ENCODE measurements at places on chromosomes 3 and 15.

- DNase-seq: no peak
Measured at GRCh38 chr3:115330430-115330829, 183.3 kb upstream of the ZBTB20 start.

DNA sequence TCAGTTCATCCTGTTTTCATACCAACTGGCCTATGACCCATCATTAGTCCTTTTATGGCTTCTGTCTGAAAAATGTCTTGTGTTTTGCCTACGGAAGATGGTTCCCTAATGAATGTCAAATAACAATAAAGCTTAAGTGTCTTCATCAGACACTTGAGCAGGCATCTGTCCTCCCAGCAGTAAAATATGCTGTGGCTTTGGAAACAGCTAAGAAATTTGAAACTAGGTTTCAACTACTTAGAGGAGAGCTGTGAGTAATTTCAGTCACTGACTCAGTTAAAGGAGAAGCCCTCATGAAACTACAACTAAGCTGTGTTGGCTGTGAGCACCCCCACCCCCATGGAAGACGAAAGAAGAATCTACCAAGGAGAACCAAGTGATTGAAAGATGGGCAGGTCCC is 409.4 kb upstream of the PPP2R3A start:
- no peak for DNase-seq

DNA sequence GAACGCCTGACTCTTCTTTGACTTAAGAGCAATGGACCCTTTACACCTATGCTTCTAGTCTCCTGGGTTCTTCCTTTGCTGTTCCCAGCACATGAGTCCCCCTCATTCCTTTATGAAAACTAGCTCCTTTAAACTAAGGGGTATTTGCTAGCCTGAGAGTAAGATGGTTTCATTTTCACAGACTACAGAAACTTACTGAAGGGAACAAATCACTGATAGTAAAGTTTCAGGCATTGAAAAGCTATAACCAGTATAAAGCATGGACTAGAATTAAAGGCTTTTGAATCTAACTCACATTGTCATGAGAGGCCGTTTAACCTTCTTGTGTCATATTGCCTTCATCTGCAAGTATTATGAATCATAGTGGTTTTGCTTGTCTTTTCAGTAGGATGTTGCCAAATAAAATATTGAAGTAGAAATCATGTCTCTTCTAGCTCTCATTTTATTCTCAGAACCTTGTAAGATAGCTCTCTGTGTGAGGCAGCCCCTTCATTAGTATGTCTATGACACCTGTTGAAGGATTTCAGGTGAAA is 765.9 kb downstream of the NR2F2 start:
- no peak for DNase-seq

DNA sequence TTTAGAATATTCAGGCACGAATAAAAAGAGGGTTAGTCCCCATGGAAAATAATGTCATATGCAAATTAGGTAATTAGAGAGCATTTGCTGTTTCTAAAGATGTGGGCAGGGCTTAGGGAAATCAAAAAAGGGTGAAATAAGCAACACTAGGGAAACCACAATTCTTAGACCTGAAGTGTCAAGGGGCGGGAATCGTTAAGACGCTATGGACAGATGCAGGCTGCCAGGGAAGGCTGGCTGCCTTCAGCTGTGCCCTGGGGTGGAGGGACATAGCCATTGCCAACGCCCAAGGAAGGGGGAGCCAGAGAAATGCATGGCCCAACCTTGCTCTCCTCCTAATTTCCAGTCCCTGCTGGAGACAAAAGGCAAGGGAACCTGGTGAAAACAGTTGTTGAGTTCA is 141.7 kb upstream of the PROK2 start:
- no peak for DNase-seq

DNA sequence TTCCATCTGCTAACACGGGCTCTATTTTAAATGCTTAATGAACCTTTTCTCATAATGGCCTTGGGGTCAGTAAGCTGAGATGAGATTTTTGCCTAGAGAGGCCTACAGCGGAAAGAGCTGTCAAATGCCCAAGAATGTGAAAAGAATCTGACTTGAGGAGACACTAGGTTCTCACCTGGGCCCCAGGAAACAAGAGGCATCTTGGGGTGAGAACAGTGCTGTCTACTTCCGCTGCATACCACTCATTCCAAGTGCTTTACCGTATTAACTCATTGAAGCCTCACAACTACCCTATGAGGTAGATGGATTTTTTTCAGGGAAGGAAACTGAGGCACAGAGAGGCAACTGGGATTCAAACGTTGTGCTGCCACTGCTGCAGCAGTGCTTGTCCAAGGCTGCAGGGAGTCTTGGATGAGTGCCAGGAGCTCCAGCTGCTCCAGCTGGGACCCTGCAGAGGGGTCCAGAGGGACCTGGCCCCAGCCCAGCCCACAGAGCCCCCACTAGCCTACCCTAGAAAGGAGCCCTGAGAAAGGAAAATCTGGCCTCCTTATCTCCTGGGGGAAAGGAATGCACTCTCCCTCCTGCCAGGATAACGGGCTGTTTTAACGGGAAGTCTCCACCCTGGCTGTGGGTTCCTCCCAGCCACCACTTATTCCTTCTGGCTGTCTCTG is 68.4 kb downstream of the SLC12A8 start:
- no peak for DNase-seq

- no peak for DNase-seq
Measured at GRCh38 chr3:116863822-116864589, 154.4 kb downstream of the TUSC7 start.

DNA sequence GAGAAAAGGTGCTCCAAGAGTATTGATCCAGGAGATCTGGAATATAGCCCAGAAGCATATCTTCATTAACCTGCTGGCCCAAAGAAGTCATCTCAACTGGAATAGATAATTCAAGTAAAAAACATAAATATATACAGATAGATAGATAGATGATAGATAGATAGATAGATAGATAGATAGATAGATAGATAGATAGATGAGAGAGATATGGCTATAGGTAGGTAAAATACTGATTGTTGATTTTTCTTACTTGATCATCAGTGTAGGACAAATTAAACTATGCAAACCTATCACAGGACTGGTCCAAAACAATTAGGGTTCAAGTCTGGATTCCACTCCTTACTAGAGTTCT is 83.6 kb downstream of the TNIK start:
- no peak for DNase-seq

DNA sequence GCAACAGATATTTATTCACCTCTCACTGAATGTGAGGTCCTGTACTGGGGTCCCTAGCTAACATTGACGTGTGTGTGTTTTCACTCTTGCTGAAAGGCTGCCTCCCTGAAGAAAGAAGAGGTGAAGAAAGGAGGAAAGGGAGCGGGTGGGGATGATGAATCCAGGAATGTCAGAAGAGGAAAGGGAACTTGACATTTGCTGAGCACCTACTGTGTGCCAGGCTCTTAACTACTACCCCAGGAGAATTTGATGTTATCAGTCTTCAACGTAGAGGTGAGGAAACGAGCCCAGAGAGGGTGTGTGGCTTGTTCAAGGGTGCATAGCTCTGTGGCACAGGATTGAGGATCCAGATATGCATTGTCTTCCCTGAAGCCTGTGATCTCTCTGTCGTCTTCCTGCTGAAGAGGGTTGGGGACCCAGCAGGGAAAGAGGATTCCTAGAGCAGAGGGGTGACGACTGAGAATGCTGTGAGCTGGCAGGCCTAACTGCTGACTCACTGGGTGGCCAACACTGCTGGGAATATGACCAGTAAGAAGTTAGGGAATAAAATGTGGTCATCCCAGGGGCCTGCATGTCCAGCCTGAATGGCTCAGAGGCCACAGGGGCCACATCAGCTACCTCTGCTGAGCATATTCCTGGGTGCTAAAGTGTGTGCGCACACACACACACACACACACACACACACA is 6.6 kb upstream of the ATP2B2 start:
- no peak for DNase-seq

- peak; percentile 34 for DNase-seq
Measured at GRCh38 chr15:51793521-51794305, 35.7 kb upstream of the TMOD3 start.

GRCh38 chr15:77753281-77753873 is 120.7 kb upstream of the LINGO1 start:
- DNase-seq: no peak

- no peak for DNase-seq
Measured at GRCh38 chr3:3689601-3690375, 109.4 kb upstream of the LRRN1 start.

DNA sequence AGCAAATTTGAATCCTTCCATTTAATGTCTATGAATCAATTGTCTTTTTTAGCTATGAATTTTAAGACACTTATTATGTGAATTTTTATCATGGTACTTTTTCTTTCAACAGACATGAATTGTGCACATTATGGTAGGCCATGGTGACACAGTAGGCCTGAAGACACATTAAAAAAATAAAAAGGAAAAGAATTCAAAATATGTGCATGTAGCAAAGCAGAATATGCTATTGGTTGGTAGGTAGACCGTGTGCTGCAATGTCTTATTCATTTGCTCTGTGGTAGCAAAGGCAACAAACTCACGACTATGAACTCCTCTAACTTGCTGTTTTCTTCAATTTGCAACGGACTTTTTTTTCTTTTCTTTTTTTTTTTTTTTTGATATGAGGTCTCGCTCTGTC is 50.0 kb upstream of the EPHA3 start:
- DNase-seq: no peak

GRCh38 chr3:76965122-76965725 is 74.7 kb upstream of the ROBO2 start:
- no peak for DNase-seq

DNA sequence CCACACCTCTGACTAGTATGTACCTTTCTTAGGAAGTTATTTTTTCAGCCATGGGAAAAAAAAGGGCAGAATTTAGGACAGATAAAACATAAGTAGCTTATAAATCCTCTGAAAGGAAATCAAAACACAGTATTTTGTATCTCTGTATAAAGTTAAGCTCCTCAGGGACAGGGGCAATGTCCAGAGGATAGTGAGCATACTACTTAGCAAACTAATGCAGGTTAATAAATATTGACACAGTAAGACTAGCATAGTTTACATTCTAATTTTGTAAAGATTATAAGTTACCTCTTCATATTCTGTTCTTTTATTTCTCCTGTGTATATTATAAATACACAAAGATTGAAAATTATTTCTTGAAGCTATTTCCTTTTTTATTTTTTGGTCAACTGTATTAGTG is 2.1 kb downstream of the UBE3A start:
- no peak for DNase-seq

DNA sequence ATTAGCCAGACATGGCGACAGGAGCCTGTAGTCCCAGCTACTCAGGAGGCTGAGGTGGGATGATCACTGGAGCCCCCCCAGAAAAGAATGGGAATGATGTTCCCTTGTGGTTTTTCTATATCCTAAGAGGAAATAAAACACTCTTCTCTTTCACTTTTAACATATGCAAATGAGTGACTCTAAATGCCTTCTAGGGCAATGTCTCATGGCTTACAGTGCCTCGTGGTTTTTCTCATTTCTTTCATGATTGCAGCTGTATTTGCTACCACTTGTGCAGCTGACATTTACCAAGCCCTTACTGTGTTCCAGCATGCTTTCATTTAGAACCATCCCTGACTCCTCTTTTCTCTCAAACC is 26.4 kb downstream of the STOML1 start:
- DNase-seq: no peak

DNA sequence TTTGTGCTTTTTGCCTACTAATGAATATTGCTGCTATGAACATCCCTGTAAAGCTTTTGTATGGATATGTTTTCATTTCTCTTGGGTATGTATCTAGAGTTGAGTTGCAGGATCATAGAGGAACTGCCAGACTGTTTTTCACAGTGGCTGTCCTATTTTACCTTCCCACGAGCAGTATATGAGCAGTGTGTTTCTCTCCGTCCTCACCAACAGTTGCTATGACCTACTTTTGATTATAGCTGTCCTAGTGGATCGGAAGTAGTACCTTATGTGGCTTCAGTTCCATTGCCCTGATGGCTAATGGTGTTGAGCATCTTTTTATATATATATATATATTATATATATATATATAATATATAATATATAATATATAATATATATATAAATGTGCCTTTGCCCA is 25.2 kb downstream of the CDAN1 start:
- no peak for DNase-seq

GRCh38 chr3:27633224-27633545 is 88.9 kb downstream of the EOMES start:
- no peak for DNase-seq

DNA sequence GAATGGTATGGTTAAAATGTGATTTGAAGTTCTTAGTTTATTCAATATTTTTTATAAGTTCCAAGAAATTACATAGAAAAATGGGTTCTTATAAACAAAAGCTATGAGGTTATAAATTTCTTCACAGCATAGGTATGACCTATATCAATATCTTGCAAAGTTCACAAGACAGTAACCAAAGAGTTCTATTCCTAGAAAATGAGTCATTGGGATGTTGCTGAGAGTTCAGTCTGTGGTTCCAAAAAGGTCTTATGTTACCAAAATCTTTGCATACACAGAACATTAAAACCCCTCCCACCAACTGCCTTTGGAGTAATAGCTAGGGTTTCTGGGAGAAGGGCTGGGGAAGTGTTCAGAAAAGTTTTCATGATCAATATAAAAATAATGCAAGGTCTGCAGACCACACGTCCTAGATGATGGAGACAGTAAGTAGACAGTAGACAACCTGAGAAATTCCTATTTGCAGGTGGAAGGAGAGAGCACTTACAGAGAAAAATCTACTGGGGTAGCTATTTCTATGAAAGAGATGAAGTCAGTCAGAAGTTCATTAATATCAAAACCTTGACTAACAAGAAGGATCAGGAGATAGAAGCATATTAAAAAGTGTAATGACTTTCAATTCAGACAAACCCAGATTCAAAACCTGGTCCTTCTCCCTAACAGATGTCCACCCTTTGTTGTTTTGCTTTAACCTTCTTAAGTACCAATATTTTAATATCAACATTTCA is 279.3 kb downstream of the KCNH8 start:
- no peak for DNase-seq

DNA sequence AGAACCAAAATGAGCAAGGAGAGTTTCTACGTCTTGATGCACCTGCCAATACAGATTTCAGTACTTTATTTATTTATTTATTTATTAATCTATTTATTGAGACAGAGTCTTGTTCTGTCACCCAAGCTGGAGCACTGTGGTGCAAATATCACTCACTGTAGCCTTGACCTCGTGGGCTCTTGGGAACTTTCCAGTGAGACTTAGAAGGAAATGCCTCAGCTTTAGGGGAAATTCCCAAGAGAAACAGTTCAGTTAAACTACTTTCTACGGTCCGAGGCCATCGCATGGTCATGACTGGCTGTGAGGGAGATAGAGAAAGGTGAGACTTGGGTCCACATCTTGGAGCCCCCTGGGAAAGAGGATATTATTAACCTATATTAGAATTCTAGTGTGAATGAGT is 47.0 kb upstream of the HERC1 start:
- DNase-seq: no peak

Measured in left hindlimb (tissue), 1 donor.